ENCODE measurements at places on chromosomes 12 and 14.

GRCh38 chr14:54650959-54651351 lies 84.0 kb downstream of the SAMD4A start:
- H3K36me3 ChIP-seq, result no peaks in the 10 kb centered on the region
- H3K4me1 ChIP-seq, result peaks cover 53% of the 10 kb centered on the region
- H3K27ac ChIP-seq, result peak overlapping the region; percentile 99
- H3K4me3 ChIP-seq, result peak overlapping the region; percentile 17

DNA sequence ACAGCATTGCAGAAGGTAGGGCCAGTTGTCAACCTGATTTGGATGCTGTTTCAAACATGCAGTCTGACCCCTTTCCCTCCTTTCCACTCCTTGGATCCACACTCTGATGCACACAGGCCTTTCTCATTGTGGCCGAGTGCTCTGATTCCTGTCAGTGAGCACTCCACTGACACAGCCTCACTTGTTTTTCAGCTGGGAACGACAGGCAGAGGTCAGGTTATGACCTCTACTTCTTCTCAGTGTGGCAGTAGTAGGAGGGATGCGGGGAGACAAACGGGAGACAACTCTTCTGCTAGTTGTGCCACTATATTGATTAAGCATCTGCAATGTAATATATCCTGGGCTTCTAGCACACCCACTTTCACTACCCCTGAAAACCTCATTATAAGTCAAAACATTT lies 61.8 kb downstream of the DERA start:
- H3K36me3 ChIP-seq, result peaks cover 8% of the 10 kb centered on the region
- no peak for DNase-seq
- no peak overlapping the region for H3K4me3 ChIP-seq
- peaks cover 2% of the 10 kb centered on the region for H3K4me1 ChIP-seq
- H3K27me3 ChIP-seq, result no peaks in the 10 kb centered on the region

DNA sequence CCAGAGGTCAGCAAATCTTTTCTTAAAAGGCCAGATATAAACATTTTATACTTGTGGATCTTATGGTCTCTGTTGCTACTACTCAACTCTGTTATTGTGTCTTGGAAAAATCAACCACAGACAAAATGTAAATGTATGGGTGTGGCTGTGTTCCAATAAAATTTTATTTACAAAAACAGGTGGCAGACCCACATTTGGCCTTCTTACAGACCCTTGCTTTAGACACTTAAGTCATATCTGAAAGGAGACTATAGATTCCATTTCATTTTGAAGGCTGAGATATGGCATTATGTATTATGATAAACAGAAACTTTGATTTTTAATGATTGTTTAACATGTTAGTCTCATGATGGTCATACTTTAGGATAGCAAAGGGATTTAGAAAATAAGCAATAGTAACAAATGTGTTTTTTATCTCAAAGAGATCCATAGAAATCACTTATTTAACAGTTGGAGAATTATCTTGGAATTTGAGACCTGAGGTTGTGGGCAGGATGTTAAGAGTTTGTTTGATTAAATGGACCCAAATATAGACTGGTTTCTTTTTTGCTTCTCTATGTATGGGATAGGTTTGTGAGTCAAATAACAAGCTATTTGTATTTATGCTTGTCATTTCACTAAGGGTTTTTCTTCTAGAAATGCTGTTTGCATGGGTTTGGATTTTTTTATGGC lies 51.2 kb downstream of the PPFIBP1 start:
- H3K27ac ChIP-seq, result peak overlapping the region; percentile 93
- H3K27me3 ChIP-seq, result no peaks in the 10 kb centered on the region
- DNase-seq, result peak; percentile 41
- peaks cover 62% of the 10 kb centered on the region for H3K4me1 ChIP-seq
- peaks cover 13% of the 10 kb centered on the region for H3K36me3 ChIP-seq

GRCh38 chr12:52268212-52268611 lies 6.2 kb upstream of the KRT86 start:
- H3K4me3 ChIP-seq, result no peak overlapping the region
- H3K4me1 ChIP-seq, result peaks cover 8% of the 10 kb centered on the region
- peaks cover 4% of the 10 kb centered on the region for H3K27me3 ChIP-seq
- H3K36me3 ChIP-seq, result no peaks in the 10 kb centered on the region
- no peak overlapping the region for H3K27ac ChIP-seq

DNA sequence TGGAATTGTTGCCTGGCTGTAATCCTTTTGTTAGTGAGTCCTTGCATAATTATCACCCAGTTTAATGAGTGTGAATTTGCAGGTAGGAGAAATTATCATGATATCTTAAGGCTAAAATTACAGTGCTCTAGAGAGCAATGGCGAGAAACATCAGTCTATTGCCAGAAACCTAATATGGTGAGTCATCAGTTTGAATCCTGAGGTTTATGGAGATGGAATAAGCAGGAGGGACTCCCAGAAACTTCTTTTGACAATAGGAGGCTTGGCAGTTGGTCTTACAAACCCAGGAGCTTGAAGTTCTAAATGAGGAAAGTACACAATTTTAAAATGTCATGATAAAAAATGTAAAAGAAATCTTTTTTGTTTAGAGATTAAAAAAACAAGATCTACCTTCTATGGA lies 31.5 kb upstream of the CRADD start:
- DNase-seq, result peak; percentile 57
- no peak overlapping the region for H3K4me3 ChIP-seq
- H3K27ac ChIP-seq, result no peak overlapping the region
- H3K4me1 ChIP-seq, result no peaks in the 10 kb centered on the region
- no peaks in the 10 kb centered on the region for H3K27me3 ChIP-seq

GRCh38 chr12:130482448-130482847 lies 144.8 kb downstream of the PIWIL1 start:
- no peaks in the 10 kb centered on the region for H3K36me3 ChIP-seq
- H3K4me3 ChIP-seq, result no peak overlapping the region
- DNase-seq, result no peak
- H3K4me1 ChIP-seq, result no peaks in the 10 kb centered on the region
- H3K27me3 ChIP-seq, result no peaks in the 10 kb centered on the region

DNA sequence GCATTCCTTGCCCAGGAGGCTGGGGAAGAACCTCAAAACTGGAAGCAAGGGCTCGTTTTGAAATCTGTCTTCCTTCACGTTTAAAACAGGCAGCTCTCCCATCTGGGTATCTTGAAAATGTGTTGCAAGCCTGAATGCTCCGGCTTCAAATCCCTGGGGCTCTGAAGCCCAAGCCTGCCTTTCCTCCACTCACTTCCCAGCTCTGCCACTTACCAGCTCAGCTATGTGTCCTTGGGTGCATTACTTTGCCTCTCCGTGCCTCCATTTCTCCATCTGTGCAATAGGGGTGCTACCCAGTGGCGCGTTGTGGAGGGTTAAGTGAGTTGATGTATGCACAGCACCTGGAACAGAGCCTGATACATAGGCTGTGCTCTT lies 97.6 kb downstream of the GCH1 start:
- no peak overlapping the region for H3K27ac ChIP-seq
- peaks cover 4% of the 10 kb centered on the region for H3K4me1 ChIP-seq
- DNase-seq, result no peak
- H3K27me3 ChIP-seq, result no peaks in the 10 kb centered on the region
- H3K36me3 ChIP-seq, result no peaks in the 10 kb centered on the region

- DNase-seq, result no peak
- no peak overlapping the region for H3K27ac ChIP-seq
- H3K36me3 ChIP-seq, result no peaks in the 10 kb centered on the region
- no peaks in the 10 kb centered on the region for H3K27me3 ChIP-seq
Measured at GRCh38 chr12:106130474-106131113, 8.2 kb downstream of the NUAK1 start.

DNA sequence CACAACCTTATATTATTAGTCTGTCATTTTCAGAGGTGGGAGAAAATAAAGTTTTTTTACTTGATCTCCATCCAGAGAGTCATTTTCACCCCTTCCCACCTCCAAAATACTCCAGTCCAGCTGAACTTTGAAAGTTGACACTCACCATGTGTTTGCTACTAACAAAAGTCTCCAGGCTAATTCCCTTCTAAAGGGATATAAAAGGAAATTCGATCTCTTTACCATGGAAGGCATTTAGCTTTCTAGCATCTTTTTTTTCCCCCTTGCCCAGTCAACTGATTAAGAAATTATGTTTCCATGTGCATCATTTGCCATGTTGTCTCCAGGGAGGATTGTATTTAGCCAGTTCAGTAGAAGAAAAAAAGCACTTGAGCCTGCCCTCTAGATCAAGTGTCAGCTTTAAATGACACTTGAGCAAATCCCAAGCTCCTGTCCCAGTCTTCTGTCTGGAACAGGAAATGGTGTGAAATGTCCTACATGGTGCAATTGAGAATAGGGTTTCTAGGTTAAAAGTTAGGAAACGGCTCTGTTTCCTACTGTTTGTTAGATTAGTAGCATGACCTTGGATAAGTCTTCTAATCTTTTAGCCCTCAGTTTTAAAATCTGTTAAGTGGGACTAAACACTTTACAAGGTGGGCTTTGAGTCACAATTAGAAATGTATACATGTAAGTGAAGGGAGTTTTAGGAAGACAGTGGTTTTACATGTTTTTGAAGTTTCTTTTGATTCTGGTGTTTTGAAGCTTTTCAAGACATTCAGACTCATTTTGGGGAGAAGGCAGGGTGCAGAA lies 67.2 kb downstream of the GNS start:
- no peak overlapping the region for H3K27ac ChIP-seq
- no peak overlapping the region for H3K4me3 ChIP-seq
- H3K4me1 ChIP-seq, result no peaks in the 10 kb centered on the region
- DNase-seq, result no peak
- H3K36me3 ChIP-seq, result no peaks in the 10 kb centered on the region

DNA sequence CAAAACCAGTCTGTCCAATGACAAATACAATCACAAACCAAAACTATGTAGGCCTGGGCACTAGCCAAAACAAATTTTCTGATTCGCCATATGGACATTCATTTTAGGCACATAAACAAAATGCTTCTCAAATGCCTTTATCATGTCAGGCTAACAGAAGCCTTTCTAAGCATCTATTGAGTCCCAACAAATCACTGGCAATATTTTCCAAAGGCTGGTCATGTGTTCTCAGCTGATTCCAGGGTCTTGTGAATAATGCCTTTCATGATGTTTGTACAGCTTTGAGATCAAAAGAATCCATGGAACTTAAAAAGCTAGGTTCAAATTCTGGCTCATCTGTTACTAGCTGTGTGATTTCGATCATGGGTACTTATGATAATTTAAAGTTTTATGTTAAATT lies 16.1 kb downstream of the FSCB start:
- no peaks in the 10 kb centered on the region for H3K4me1 ChIP-seq
- no peaks in the 10 kb centered on the region for H3K27me3 ChIP-seq
- DNase-seq, result no peak
- H3K27ac ChIP-seq, result no peak overlapping the region

GRCh38 chr12:108572166-108572790 lies 9.9 kb downstream of the ISCU start:
- no peaks in the 10 kb centered on the region for H3K27me3 ChIP-seq
- H3K4me1 ChIP-seq, result peaks cover 5% of the 10 kb centered on the region
- H3K4me3 ChIP-seq, result no peak overlapping the region

DNA sequence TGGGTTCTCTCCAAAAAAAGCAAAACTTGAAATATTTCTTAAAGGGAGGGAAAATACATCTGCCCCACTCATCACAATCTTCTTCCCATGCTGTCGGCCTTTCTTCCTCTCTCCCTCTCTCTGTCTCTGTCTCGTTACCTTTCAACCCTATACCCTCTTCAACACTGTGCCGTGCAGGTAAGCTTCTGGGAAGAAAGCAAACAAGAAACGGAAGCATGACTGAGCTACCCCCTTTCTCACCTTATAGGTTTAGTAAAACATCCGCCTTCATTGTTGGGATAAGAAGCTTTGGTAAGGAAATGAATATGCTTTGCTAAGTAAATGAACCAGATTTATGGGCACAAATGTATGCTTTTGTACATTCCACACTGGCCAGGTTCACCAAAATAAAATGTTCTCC lies 63.0 kb downstream of the TMEM30B start:
- H3K27ac ChIP-seq, result no peak overlapping the region
- no peak overlapping the region for H3K4me3 ChIP-seq
- no peak for DNase-seq
- H3K4me1 ChIP-seq, result peaks cover 3% of the 10 kb centered on the region
- no peaks in the 10 kb centered on the region for H3K27me3 ChIP-seq

GRCh38 chr14:24442240-24443052 lies at the start of gene SDR39U1:
Gene SDR39U1 (minus strand): TSS chr14:24442776. CDS start chr14:24442769, 7 bp downstream.
- DNase-seq, result peak; percentile 94
- peaks cover 12% of the 10 kb centered on the region for H3K4me1 ChIP-seq
- no peaks in the 10 kb centered on the region for H3K27me3 ChIP-seq
- peaks cover 21% of the 10 kb centered on the region for H3K36me3 ChIP-seq
- peak within 1 kb of the TSS; percentile 81 for H3K4me3 ChIP-seq
- H3K27ac ChIP-seq, result peak within 1 kb of the TSS; percentile 98

GRCh38 chr14:33564774-33565630 lies 385.9 kb downstream of the EGLN3 start:
- no peaks in the 10 kb centered on the region for H3K36me3 ChIP-seq
- DNase-seq, result peak; percentile 91
- peak overlapping the region; percentile 77 for H3K27ac ChIP-seq
- H3K4me3 ChIP-seq, result peak overlapping the region; percentile 2

DNA sequence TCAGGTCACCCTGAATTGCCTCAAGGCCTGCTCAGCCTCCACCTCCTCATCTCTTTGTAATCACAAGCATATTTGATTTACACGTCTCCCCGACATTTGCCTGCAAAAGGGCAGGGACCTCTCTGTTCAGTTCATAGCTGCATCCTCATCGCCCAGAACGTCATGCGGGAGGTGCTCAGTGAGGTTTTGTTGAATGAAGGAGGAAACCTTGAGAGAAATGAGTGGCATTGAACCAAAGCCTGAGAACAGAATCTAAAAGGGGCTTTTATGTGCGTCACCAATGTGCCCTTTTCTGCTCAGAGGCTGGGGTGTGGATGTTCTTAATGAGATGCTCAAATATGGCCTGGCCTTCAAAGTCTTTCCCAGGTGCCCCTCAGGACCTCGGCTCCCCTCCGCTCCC lies 50.0 kb upstream of the LHX5 start:
- peaks cover 16% of the 10 kb centered on the region for H3K27me3 ChIP-seq
- H3K4me1 ChIP-seq, result no peaks in the 10 kb centered on the region
- H3K27ac ChIP-seq, result no peak overlapping the region
- H3K4me3 ChIP-seq, result no peak overlapping the region
- DNase-seq, result no peak
- no peaks in the 10 kb centered on the region for H3K36me3 ChIP-seq

DNA sequence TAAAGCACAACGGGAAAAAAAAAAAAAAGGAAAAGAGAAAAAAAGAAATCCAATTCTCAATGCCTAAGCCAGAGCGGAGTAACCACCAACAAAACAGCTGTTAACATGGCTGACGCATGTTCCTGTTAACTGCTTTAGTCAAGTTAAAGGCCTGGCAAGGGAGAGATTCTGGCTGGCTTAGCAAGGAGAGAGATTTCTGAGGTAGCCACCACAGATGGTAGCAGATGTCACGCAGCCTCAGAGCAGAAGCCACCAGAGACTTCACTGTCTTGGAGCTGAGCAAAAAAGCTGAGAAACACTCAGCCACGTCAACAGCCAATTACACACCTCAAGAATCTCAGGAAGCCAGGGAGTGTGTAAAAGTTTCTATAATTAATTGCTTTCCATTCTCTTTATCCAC lies 87.1 kb downstream of the TMCC3 start:
- no peak overlapping the region for H3K27ac ChIP-seq
- H3K4me1 ChIP-seq, result peaks cover 19% of the 10 kb centered on the region
- peaks cover 14% of the 10 kb centered on the region for H3K27me3 ChIP-seq
- no peaks in the 10 kb centered on the region for H3K36me3 ChIP-seq
- no peak overlapping the region for H3K4me3 ChIP-seq
- DNase-seq, result no peak
